HEK293T (cell line): ENCODE measurements at places on chromosomes 7 and 10.
A peak's percentile ranks its signal among the peaks of the same experiment; 100 is the strongest.

GRCh38 chr10:118669020-118669791, 73.8 kb upstream of the PRLHR start:
- no peak for DNase-seq

DNA sequence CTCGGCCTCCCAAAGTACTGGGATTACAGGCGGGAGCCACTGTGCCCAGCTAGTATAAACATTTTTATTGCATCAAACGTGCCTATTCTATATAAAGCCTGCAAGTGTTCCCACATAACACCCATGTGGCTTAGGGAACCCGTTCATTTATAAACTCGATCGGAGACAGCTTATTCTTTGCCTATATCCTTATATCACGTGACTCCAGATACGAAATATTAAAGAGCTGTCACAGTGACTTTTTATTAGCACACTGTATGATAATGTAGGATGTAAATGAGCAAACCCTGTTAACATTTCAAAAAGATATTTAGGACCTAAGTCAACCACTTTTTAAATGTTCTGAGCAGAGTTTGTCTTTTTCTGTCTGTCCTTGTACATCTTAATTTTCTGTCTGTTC, 642.9 kb upstream of the ADARB2 start:
- no peak for DNase-seq

- no peak for DNase-seq
Measured at GRCh38 chr7:53070883-53071282, 35.5 kb downstream of the POM121L12 start.

GRCh38 chr7:156100086-156100485, 287.8 kb upstream of the SHH start:
- no peak for DNase-seq

DNA sequence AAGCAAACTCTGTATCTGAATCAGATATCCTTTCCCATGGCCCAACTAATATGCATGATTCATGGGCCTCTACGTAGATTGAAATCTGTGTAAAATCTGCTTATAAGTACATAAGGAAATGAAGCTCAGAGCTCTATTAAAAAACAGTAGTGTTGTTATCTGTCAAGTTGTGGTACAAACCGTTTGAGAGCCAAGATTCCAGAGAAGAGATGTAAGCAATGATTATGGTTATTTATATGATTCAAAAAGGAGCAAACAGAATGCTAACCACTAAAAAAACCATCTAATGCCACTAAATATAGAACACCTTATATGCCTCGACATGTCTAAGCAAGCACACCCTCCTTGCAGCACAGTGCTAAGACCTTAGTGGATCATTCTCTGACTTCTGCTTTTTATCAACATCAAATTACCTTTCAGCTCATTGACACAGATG, 26.6 kb downstream of the RPP38 start:
- no peak for DNase-seq

GRCh38 chr7:150943453-150943814, 34.7 kb downstream of the KCNH2 start:
- DNase-seq, result no peak

- no peak for DNase-seq
Measured at GRCh38 chr10:73758704-73759511, 14.7 kb downstream of the SEC24C start.

DNA sequence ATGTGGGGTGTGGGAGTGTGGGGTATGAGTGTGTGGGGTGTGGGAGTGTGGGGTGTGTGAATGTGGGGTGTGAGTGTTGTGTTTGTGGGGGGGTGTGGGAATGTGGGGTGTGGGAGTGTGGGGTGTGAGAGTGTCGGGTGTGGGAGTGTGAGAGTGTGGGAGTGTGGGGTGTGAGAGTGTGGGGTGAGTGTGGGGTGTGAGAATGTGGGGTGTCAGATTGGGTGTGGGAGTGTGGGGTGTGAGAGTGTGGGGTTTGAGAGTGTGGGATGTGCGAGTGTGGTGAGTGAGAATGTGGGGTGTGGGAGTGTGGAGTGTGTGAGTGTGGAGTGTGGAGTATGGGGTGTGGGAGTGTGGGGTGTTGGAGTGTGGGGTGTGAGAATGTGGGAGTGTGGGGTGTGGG, 50.1 kb upstream of the EN2 start:
- DNase-seq, result no peak

- peak; percentile 35 for DNase-seq
Measured at GRCh38 chr10:107230887-107231286, 66.4 kb upstream of the SORCS1 start.

DNA sequence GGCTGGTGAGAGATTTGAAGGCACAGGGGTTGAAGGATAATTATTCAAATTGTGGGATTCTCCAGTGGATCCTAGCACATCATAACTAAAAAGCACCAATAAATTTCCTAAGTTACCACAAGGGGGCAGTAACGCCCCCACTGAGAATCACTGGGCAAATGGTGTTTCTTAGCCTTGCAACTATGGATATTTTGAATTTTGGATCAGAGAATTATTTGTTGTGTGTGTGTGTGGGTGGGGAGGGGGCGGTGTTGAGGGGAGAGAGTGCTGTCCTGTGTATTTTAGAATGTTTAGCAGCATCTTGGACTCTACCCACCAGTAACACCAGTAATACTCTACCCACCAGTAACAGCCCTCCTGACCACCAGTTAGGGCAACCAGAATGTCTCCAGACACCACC, 63.3 kb upstream of the PRKG1 start:
- DNase-seq, result peak; percentile 56

- no peak for DNase-seq
Measured at GRCh38 chr7:149226840-149227494, 12.5 kb upstream of the ZNF212 start.

DNA sequence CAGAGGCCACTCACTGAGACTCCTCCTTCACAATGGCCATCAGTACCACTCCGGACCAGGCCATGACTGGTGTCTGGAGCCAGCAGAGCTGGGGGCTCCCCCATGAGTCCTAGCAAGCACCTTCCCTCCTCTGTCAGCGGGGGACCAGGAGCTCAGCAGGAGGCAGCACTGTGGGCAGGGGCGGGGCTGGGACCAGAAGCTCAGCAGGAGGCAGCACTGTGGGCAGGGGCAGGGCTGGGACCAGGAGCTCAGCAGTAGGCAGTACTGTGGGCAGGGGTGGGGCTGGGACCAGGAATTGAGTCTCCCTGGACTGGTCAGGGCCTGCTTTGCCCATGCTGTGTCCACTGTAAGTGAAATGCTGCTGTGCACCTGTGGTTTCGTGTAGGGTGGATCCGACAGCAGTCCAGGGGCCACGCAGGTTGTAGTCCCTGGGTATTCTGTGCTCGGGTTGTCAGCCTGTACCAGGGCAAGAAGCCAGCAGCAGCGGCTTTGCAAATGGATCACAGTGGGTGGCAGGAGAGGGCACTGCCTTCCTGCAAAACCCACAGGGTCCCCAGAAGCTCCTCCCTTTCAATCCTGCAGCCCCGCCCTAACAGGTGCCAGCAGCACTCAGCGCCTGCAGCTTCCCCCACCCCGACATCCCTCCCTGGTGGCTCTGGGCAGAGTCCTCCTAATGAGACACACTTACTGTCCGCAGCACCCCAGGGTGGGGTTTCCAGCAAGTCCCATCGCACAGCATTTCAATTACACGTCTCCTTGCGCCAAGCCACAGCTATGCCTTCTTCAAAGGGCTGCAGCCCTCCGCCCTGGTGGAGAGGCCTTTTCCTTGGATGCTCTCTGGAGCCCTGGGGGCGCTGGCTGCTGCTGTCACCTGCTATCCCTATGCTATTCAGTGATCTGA, 220.5 kb downstream of the TCERG1L start:
- no peak for DNase-seq

DNA sequence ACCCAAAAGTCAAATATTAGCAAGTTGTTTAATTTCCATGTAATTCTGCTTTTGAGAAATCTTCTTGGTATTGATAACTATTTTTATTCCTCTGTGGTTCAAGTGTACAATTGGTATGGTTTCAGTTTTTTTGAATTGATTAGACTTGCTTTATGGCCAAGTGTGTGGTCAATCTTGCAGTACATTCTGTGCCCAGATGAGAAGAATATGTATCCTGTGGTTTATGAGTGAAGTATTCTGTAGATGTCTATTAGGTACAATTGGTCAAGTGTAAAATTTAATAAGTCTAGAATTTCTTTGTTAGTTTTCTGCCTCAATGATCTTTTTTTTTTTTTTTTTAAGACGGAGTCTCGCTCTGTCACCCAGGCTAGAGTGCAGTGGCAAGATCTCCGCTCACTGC, 36.6 kb upstream of the C7orf33 start:
- DNase-seq, result no peak

DNA sequence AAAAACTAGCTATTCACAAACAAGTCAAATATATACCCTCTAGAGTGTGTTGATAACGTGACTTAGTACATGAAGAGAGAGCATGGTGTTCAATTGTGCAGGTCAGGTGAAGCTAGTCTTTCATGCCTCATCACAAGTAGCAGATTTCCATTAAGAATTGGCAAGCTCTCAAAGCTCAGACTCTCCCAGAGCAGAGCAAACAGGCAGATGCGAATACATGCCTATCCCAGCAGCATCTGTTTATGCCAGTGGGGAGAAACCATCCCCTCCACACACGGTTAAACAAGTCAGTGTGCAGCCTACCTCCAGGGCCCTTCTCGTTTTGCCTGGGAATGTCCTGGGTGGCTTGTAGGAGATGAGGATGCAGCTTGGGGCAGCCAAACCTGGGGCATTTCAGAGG, 532.5 kb upstream of the C7orf33 start:
- DNase-seq, result no peak

- no peak for DNase-seq
Measured at GRCh38 chr7:36098096-36098495, 55.0 kb upstream of the EEPD1 start.

GRCh38 chr10:52918714-52919305, 146.2 kb upstream of the MBL2 start:
- DNase-seq, result no peak

GRCh38 chr10:44435196-44435595, 50.3 kb upstream of the CXCL12 start:
- DNase-seq, result no peak

DNA sequence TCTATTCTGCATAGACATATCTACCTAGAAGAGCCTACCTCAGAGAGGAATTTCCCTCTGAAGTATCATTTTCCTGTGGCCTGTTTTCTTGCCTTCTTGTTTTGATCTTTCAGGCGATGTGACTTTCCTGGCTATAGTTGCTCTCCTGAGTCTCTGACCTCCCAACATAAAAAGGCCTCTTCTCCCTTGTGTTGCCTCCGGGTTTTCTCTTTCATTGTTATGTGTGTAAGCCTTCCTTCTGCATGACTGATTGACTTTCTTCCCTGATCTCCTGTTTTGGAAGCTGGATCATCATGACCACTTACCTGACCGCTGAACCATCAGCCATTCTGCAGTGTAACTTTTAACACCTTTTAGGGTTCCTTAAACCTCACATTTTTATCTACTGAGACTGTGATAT, 441.5 kb upstream of the ETV1 start:
- no peak for DNase-seq

DNA sequence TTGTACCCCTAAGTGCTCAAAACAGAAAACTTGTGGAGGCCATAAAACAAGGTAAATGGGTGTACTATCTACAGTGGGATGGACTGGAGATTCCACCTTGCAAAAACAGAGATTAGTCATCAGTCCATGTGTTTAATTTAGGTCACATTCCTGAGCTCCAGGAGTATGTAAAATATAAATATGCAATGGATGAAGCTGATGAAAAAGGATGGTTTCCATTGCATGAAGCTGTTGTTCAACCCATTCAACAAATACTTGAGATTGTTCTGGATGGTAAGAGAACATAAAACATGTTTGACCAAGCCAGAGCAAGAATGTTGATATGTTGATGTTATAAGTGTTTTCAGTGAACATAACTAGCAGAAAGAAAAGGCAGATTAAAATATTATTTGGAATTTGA, 14.6 kb downstream of the ASB15 start:
- DNase-seq, result no peak
